PC-3 (cell line): ENCODE measurements at places on chromosomes 5 and 9. TPM values are rescaled to one million over a fixed set of nuclear protein-coding genes. Genes with fewer than 3 reads are reported as not detected.

Gene DOCK8
- total RNA-seq, result 1.5 and 1.9 TPM in 2 replicates

Gene ARID3C
- 0.23 TPM in 1 of 2 replicates, not detected in the other for total RNA-seq

Gene IPPK
- total RNA-seq, result 10.6 and 13.2 TPM in 2 replicates

Gene SPAG8
- not detected in 2 replicates for total RNA-seq

Gene LCN10
- not detected in 2 replicates for total RNA-seq

Gene INSL6
- not detected in 2 replicates for total RNA-seq

Gene EGFL7
- 23.1 and 29.5 TPM in 2 replicates for total RNA-seq

Gene MTX3
- 7.0 and 7.1 TPM in 2 replicates for total RNA-seq

Gene TAF11L5
- not detected in 2 replicates for total RNA-seq

Gene PCDH12
- 0.15 TPM in 1 of 2 replicates, not detected in the other for total RNA-seq

Gene EFNA5
- total RNA-seq, result 5.1 and 5.4 TPM in 2 replicates

Gene ACTBL2
- 0.11 and 0.12 TPM in 2 replicates for total RNA-seq

Gene EMB
- 5.4 and 5.6 TPM in 2 replicates for total RNA-seq

Gene C1QTNF2
- 0.04 and 0.17 TPM in 2 replicates for total RNA-seq

Gene NUTM2F
- total RNA-seq, result not detected in 2 replicates

Gene GABRG2
- not detected in 2 replicates for total RNA-seq

Gene HMMR
- 44.8 and 74.6 TPM in 2 replicates for total RNA-seq

Gene AGXT2
- not detected in 2 replicates for total RNA-seq

Gene GDA
- not detected in 2 replicates for total RNA-seq

Gene MAML1
- total RNA-seq, result 10.6 and 17.9 TPM in 2 replicates

Gene CATSPER3
- total RNA-seq, result 0.40 TPM in 1 of 2 replicates, not detected in the other

Gene TAF11L10
- not detected in 2 replicates for total RNA-seq

Gene WNT8A
- not detected in 2 replicates for total RNA-seq

Gene RASGRF2
- 0.18 TPM in 1 of 2 replicates, not detected in the other for total RNA-seq

Gene LHX3
- total RNA-seq, result not detected in 2 replicates

Gene SCGB3A2
- total RNA-seq, result 0.51 TPM in 1 of 2 replicates, not detected in the other

Gene QRFP
- not detected in 2 replicates for total RNA-seq

Gene TLR4
- 0.06 TPM in 1 of 2 replicates, not detected in the other for total RNA-seq

Gene NKD2
- total RNA-seq, result 1.6 and 6.7 TPM in 2 replicates

Gene C5orf52
- total RNA-seq, result 0.84 TPM in 1 of 2 replicates, not detected in the other

Gene GCNT1
- 0.29 TPM in 2 replicates for total RNA-seq

Gene NIPAL4
- total RNA-seq, result 1.0 and 1.8 TPM in 2 replicates

Gene FOXE1
- not detected in 2 replicates for total RNA-seq

Gene PKD2L2
- total RNA-seq, result not detected in 2 replicates

Gene SLC46A2
- total RNA-seq, result not detected in 2 replicates

Gene RASGEF1C
- 0.29 TPM in 1 of 2 replicates, not detected in the other for total RNA-seq

Gene JAKMIP2
- 0.15 TPM in 1 of 2 replicates, not detected in the other for total RNA-seq

Gene ERCC8
- total RNA-seq, result 2.1 and 2.6 TPM in 2 replicates

Gene TARS1
- total RNA-seq, result 184 and 221 TPM in 2 replicates

Gene DOK3
- 6.2 and 11.7 TPM in 2 replicates for total RNA-seq

Gene ADRA1B
- total RNA-seq, result 0.29 and 0.40 TPM in 2 replicates

Gene IRX4
- total RNA-seq, result 0.46 TPM in 1 of 2 replicates, not detected in the other

Gene MLANA
- not detected in 2 replicates for total RNA-seq

Gene PCDHA4
- 1.5 and 1.6 TPM in 2 replicates for total RNA-seq

Gene PTGER4
- 48.5 and 49.5 TPM in 2 replicates for total RNA-seq

Gene PIP5KL1
- total RNA-seq, result 5.1 and 5.4 TPM in 2 replicates

Gene LHX2
- total RNA-seq, result 1.1 TPM in 2 replicates

Gene ORM2
- not detected in 2 replicates for total RNA-seq

Gene CCDC192
- not detected in 2 replicates for total RNA-seq

Gene THBS4
- total RNA-seq, result 0.29 TPM in 1 of 2 replicates, not detected in the other

Gene TOR2A
- 12.2 and 14.1 TPM in 2 replicates for total RNA-seq

Gene PITX1
- total RNA-seq, result 40.8 and 69.0 TPM in 2 replicates

Gene SPINK6
- not detected in 2 replicates for total RNA-seq

Gene GABRA6
- 0.17 TPM in 1 of 2 replicates, not detected in the other for total RNA-seq

Gene PCDHGC3
- total RNA-seq, result 0.35 and 2.1 TPM in 2 replicates

Gene ANKRD33B
- total RNA-seq, result 13.2 and 14.9 TPM in 2 replicates
